ENCODE measurements at places on chromosomes 16 and 17. TPM values are rescaled to one million over a fixed set of nuclear protein-coding genes. Genes with fewer than 3 reads are reported as not detected.

GRCh38 chr17:77560381-77560780, 398.1 kb upstream of the TNRC6C start:
- no peak for DNase-seq

DNA sequence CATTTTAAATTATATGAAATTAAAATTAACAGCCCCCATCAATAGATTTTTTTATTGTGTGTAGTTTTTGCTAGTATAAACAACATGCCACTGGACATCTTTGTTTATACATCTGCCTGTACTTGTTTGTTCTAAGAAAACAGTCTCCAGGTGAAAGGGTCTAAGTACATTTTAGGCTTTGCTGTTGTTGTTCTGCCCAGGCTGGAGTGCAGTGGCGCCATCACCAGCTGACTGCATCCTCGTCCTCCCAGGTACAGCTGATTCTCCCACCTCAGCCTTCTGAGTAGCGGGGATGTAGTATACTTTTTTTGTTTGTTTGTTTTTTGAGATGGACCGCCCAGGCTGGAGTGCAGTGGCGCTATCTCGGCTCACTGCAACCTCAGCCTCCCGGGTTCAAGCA, 25.5 kb downstream of the C17orf58 start:
- no peak for DNase-seq

DNA sequence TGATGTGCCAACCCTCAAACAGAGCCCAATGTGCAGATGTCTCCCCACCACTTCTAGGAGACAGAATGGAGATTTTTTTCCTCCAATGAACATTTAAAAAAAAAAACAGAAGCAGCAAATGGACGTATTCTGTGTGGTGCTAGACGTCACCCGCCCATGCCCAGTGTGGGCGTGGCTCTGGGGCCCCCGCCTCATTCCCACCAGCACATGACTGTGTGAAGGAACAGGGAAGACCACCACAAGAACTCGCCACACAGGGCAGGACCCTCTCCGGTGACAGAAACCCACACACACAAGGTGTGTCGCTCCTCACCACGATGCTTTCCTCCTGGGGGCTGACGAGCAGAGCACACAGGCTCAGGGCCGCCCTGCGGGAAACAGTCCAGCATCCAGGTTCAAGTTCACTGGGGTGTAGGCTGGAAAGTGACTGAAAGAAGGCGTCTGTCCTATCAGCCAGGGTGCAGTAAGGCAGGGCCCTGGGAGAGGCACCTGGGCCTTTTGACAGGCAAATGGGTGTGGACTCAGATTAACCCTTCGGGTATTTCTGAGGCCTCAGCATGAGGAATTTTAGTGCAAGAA, 53.5 kb downstream of the KLHDC4 start:
- DNase-seq: no peak

GRCh38 chr16:27980076-27980775, 83.3 kb downstream of the GSG1L start:
- no peak for DNase-seq

Gene SOX9
- 9.0 TPM for total RNA-seq

Gene RGS11
- not detected for total RNA-seq

Measured in RPMI7951 (cell line).